ENCODE measurements at places on chromosomes 4 and X.

DNA sequence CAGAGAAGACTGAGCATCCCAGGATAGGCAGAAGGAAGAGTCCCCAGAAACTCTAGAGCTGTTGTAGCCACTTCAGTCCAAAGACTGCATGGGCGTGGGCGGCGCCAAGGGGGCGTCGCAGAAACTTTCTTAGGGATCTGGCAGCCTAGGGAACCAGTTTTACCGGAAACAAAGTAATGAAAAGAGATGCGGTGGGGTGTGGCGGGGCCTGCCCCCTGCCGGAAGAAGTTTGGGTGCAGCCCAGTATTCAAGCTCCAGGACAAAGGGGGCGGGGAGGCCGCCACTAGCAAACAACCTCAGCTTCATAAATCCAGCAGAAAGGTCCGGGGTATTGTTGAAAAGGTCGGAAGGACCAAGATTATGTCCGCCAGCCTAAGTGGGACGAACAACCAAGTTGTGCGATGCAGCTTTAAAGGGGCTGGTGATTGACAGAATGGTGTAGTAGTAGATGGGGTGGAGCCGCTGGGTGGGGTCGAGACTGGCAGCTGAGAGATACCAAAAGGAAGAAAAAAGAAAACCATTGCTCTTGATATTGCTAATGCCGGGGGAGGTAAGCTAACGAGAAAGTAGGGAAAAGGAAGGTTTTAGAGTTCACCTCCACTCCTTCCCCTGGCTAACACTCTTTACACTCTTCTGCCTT is 190.5 kb downstream of the RRAGB start:
- peak; percentile 89 for DNase-seq

DNA sequence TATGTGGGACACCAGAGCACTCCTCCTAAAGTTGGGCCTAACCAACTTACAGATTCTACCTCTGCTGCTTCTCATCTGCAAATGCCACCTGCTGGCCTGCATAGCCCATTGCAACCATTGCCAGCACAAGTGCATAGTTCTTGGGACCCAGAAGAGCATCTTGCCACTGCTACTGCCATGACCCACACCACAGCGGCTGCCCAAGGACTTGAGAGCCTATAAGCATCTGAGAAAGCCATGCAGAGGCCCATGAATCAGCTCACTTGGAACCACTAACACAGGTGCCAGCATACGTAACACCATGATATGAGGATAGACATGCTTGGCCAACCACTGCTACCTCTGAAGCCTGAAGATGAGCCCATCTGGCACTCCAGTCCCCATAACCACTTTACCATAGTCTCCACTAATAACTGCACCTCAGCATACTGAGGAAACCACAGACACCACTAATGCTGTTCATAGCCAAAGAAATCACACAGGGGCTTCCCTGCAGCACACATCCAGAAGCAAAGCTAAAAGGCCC is 258.1 kb upstream of the AGTR2 start:
- no peak for DNase-seq

- DNase-seq, result no peak
These were observed 44.2 kb downstream of the HUWE1 start for GRCh38 chrX:53642337-53642736.

DNA sequence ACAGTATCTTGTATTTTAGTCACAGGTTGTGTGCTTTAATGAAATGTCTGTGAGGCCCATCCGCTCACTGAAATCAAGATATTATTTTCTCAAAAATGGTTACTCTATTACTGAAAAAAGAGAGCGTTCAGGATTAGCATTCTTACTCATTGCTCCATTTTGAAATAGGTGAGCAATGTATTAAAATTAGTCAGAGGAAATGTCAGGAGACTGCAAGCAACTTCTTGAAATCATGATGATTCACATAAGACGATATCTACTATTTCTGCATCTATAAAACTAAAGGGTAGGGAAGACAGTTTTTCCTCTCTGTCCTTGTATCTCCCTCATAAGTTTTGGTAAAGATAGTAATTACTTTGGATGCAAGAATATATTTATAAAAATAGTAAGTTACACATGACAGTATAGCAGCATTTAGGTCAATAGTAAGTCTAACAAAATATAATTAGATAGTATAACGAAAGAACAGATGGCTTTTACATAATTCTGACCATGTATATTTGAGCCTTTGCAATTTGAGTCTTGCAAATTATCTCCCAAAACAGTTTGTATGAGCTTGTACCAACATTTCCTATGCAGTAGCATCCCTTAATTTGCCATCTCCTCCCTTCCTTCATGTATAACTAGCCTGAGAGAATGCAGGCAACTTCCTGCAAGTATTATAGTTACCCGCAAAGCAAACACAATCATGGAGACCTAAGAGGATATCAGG is 937.8 kb downstream of the PCDH7 start:
- DNase-seq, result no peak

- DNase-seq, result no peak
These were observed 45.7 kb downstream of the FHDC1 start for GRCh38 chr4:152981842-152982241.

- DNase-seq, result no peak
These were observed 311.6 kb downstream of the FAM133A start for GRCh38 chrX:93985344-93986307.

- DNase-seq, result no peak
These were observed 128.6 kb downstream of the ARHGAP6 start for GRCh38 chrX:11537141-11537540.

DNA sequence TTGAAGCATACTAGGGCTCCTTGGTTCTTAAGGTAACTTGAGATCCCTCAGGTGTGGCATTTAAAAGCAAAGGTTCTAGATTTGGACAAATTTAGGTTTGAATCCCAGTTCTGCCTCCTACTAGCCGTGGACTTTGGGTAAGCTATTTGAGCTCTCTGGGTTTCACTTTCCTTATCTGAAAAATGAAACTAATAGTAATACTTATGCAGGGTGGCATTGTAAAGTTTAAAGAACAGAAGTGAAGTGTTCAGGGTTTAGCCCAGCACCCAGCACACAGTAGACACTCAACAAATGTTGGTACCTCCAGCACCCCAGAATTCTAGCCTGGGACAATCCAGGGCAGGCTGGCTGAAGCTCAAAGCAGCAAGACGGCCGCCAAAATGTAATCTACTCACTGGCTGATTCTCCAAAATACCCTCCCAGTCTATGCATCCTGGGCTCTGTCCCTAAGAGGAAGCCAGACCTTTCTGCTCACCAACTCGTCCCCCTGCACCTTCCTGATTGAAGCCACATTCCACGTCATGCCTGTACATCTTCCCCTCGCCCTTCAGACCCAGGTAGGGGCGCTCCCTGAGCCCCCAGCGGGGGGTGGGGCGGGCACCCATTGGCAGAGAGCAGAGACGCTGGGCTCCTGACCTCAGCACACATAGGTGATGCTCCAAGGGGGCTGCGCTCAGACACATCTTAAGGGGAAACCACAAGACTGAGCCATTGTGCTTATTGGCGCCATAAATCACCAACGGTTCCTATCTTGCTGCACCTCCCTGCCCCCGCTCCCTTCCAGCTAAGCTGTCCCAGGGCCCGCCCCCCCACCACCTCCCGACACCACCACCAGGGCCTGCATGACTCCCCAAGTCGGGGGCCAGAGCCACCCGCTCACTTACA is 160.6 kb downstream of the BCOR start:
- DNase-seq, result no peak

DNA sequence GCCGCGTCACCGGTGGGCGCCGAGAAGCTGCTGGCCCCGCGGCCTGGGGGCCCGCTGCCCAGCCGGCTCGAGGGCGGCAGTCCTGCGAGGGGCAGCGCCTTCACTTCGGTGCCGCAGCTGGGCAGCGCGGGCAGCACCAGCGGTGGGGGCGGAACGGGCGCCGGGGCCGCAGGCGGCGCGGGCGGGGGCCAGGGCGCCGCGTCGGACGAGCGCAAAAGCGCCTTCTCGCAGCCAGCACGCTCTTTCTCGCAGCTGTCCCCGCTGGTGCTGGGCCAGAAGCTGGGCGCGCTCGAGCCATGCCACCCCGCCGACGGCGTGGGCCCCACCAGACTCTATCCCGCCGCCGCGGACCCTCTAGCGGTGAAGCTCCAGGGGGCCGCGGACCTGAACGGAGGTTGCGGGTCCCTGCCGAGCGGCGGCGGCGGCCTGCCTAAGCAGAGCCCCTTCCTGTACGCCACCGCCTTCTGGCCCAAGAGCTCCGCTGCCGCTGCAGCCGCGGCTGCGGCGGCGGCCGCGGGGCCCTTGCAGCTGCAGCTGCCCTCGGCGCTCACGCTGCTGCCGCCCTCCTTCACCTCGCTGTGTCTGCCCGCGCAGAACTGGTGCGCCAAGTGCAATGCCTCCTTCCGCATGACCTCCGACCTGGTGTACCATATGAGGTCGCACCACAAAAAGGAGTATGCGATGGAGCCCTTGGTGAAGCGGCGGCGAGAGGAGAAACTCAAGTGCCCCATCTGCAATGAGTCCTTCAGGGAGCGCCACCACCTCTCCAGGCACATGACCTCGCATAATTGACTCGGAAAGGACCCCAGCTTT is 5.6 kb downstream of the PRDM8 start:
- no peak for DNase-seq

DNA sequence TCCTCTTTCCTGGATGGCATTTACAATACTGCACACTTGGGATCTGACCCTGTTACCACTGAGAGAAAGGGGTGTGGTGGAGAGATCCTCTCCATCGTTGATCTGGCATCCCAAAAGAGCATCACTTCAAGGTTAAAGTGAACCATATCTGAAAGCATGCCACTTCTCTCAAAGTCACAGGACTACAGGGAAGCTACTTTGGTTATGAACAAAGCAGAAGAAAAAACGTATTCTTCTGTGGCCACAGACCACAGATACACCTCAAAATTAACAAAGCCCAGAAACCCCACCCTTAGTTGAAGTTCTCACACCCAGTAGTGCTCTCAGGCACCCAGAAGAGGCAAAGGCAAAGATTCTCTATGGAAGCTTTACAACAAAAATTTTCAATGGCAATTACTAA is 108.3 kb downstream of the JADE1 start:
- no peak for DNase-seq

GRCh38 chr4:130632731-130633604 is 1537.0 kb downstream of the C4orf33 start:
- DNase-seq, result no peak

DNA sequence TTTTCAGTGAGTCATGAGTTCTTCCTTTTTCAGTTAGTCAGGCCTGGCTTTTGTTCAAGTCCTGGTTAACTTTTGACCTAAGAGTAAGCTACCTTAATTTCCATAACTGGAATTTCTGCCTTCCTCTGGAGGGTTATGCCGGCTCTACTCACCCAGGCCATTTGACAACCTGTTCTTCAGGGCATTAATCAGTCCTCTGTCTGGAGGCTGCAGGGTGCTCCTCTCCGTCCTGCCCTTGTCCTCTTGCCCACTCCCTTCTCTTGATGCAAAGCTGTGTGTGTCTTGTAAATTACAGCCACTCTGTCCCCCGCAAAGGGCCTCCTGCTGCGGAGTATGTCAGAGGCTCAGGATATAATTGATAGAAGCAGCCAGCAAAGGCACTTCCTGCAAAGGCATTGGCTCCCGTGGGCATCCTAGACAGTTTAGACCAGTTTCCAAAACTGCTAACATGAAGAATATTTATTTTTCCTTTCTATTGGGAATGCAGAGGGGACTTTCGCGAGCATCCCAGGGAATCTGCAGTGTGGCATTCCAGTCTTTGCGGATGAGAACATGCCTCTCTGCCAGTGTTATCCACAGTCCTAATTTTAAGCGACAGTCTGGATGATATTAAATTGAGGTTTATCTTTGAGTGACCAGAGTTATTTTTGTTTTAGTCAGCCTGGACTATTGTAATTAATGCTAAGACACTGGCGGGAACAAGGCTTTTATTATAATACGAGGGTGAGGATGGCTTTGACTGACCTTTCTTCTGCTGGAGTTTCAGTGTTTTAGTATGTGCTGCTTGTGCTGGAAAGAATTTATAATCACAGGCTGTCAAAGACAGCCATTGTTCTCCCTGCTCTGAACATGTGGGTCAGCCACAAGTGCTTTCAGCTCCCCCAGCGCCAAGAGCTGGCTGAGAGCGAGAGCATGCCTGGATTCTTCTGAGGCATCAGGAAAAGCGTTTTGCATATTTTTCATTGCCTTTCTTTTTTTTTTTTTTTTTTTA is 74.2 kb downstream of the LIMCH1 start:
- no peak for DNase-seq

DNA sequence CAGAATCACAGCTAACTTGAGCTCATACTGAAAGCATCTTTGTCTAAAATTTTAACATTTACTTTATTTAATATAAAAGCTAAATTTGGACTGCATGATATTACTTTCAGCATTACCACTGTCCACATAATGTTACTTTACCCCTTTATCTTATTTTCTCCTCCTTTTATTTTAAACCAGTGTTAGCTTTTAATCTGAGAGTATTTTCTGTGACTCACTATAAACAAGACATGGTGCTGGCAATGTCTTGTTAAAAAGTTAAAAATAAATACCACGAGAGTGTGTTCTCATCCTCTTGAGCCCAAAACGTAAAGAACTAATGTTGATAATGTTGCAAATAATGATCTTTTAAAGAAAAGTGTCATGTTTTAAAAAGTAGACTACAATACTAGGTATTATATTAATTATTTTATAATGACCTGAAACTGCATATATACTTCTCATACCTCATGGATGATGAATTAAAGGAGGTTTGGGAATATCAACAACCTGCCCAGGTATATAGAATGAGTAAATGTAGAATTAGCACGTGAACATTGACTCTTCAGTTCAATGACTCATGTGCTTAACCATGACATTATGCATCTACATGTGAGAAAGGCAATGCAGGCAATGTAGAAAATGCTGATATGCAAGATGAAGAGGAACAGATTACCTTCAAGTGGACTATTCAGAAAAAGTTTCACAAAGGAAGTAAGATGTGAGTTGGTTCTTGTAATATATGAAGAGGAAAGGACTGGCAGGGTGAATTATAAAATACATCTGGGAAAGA is 454.1 kb upstream of the ADGRL3 start:
- DNase-seq, result no peak

- no peak for DNase-seq
These were observed 64.7 kb upstream of the TNIP3 start for GRCh38 chr4:121228848-121229247.

- no peak for DNase-seq
These were observed 113.8 kb upstream of the WDR17 start for GRCh38 chr4:175951794-175952193.

- no peak for DNase-seq
These were observed 83.0 kb upstream of the KLHL4 start for GRCh38 chrX:87434618-87435017.

- DNase-seq, result no peak
These were observed 92.7 kb downstream of the AFF2 start for GRCh38 chrX:148593146-148593545.

- DNase-seq, result no peak
These were observed 40.0 kb downstream of the SEPTIN11 start for GRCh38 chr4:76989391-76990061.

DNA sequence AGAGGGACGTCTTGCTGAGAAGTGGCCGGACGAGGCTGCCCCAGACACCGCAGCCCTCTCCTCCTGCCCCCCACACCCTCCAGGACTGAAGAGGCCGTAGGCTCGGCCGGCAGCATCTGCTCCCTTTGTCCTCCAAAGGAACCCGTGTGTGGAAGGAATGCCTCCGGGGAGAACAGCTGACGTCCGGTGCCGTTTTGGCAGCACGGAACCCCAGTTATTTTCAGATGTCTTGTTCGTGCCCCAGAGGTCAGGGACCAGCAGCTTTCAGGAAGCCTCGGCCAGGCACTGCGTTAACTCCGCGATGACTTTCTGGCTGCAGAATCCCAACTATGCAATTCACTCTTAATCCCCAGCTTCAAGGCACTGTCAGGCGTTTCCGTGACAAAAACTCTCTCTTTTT is 10.9 kb upstream of the PPP2R3B start:
- no peak for DNase-seq

Measured in esophagus muscularis mucosa (tissue), 4 donors.